ENCODE measurements at places on chromosomes 13 and 19. TPM values are rescaled to one million over a fixed set of nuclear protein-coding genes. Genes with fewer than 3 reads are reported as not detected.

Gene SYT3
- total RNA-seq = 0.13 TPM

Gene CIC
- 36.1 TPM for total RNA-seq

Gene LILRB1
- not detected for total RNA-seq

Gene IQCN
- 0.40 TPM for total RNA-seq

Gene PLIN4
- under 0.01 TPM for total RNA-seq

Gene ZNF296
- 0.40 TPM for total RNA-seq

Gene HSD17B14
- total RNA-seq = 2.7 TPM

Gene PRR12
- 5.7 TPM for total RNA-seq

Gene POLRMT
- total RNA-seq = 37.4 TPM

Gene PGLYRP1
- total RNA-seq = not detected

Gene ZNF582
- total RNA-seq = 2.3 TPM

Measured in thoracic aorta endothelial cell (primary cell).